Activated T-cell treated with anti-CD3 and anti-CD28 coated beads, Interleukin-2, amount 50 U/mL, for 72 hours (primary cell): ENCODE measurements at places on chromosomes 2 and 18.

DNA sequence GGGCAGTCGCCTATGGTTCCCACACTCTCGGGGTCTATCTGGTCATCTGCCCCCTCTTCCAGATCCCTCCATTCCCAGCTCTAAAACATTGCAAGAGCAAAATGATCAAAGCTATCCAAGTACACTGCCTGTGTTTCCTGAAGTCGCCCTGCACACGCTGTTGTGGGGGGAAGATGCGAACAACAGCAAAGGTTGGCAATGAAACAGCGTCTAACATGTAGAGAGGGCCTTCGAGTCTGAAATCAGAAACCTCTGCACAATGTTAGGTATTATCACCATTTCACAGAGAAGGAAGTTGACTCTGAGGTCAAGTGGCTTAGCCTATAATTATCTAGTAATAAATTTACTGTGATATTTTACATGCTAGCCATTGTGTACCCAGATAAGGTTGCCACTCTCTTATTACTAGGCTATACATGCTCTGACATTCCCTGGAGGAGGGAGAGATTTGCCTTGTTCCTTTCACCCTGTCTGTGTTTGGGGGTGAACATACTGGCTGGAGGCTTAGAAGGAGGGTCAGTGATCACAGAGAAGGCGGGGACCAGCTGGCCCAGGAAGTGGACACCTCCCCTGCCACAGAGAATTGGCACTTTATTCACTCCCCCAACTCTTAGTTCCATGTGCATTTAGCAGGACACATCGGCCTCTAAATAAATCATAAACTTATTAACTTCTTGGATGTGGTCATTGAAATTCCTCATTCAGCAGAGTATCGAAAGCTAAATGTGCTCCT lies 36.8 kb downstream of the KCTD1 start:
- no peak for DNase-seq

DNA sequence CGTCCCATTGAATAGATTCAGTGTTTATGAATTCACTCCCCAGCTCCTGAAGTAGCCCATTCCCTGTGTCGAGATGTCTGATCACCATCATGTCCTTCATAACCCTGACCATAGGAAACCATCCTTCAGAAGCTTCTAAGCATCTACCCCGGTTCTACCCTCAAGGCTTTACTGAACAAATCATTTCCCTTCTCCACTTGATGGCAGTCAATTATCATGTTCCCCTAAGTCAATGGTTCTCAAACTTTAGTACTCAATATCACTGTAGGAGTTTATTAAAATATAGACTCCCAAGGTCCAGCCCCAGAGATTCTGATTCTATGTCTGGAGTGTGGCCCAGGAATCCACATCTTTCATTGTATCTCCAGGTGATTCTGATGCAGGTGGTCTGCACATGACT lies 228.4 kb upstream of the SP5 start:
- no peak for DNase-seq

DNA sequence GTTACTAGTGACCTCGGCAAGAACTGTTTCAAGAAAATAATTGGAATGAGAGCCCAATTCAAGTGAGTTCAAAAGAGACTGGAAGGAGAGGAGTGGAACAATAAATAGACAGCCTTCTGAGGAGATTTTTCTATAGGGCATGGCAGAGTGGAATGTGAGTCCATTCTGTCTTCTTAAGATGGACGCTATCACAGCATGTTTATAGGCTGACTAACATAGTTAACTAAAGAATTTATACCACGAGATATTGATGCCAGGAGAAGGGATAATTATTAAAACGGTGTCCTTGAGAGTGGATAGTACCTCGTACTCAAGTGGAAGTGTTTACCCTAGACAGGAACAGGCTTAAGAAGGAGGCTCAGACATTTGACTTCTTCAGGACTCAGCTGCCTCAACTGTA lies 143.5 kb upstream of the RBBP8 start:
- DNase-seq = no peak

DNA sequence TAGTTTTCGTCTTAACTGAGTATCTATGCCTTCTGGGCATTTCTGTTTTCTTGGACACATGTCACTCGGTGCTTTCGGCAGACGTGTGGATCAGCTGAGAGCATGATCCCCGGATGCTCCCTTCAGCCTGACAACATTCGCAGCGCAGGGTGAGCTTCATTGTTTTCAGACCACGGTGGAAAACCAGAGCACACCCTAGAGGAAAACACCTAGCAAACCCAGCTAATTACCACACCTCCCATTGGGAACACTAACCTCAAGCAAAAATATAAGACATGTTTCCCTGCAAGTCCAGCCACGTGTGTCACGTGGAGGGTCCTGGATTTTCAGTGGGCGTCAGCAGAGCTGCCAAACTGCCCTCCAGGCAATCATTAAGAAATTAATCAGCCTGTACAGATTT lies 31.0 kb downstream of the ANKRD29 start:
- DNase-seq = no peak

- peak; percentile 54 for DNase-seq
Measured at GRCh38 chr2:134217924-134218323, 35.9 kb upstream of the MGAT5 start.

DNA sequence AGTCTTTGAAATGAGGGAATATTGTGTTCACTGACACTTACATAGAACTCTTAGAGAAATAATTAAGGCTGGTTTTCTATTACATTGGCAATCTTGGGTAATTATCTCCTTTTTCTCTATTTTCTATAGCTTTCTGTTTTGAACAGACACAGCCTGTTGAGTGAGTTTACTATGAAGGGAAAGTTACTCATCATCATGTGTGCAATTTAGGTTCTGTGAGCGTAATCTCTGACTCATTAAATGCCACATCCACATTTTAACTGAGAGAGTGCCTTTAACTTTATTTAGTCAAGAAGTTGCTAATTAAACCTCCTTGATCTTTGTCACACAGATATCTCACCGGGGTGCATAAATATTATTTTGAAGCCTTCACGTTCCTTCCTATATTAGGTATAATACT lies 174.0 kb upstream of the SLC8A1 start:
- DNase-seq = no peak

- no peak for DNase-seq
Measured at GRCh38 chr2:204654669-204655068, 109.4 kb downstream of the PARD3B start.

- DNase-seq = no peak
Measured at GRCh38 chr2:236632295-236633218, 62.9 kb downstream of the ACKR3 start.

- no peak for DNase-seq
Measured at GRCh38 chr2:47028846-47029560, 113.4 kb upstream of the MCFD2 start.

DNA sequence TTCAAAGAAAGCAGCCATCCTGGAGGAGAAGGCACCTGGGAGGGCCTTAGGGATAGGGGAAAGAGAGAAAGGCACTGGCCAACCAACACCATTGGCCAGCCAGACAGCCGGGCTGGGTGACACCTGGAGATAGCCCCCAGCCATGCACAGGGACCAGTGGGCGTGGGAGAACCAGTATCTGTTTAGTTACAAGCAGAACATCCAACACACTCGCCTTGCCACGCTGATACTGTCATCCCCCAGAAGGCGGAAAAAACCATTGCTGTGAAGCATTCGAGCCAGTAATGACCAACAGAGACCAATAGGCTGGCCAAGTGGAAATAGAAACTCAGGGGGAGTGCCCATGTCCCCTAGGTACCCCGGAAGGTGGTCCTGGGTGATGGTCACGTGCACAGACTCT lies 15.5 kb downstream of the ASPRV1 start:
- no peak for DNase-seq

- no peak for DNase-seq
Measured at GRCh38 chr2:12725233-12726187, 8.8 kb downstream of the TRIB2 start.

GRCh38 chr2:178229927-178230326 lies 35.6 kb downstream of the OSBPL6 start:
- DNase-seq = no peak

GRCh38 chr2:63675026-63675425 lies 86.3 kb downstream of the MDH1 start:
- DNase-seq = no peak

DNA sequence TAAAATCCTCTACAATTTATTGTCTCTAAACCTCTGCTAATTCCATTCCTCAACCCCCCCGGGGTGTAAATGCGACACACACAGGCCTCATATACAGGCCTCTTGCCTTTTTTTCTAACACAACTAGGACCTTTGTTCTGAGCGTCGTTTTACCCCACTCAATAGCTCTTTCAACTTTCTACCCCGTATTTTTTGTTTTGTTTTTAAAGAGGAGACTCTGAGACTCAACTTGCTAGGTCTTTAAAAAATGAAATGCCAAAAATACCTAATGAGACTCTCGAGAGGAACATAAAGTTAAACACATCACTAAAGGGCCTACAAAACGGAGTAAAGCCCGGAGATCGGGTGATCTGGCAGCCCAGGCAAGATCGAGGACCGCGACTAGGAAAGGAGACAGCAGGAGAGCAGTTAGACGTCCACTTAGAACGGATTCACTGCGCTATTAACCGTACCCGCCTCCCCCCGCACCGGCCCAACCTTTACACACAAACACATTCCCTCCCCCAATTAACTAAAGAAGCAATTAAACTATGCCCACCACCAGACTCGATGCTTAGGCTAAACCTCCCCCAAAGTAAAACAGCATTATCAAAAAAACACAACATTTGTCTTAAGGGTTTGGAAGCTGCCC lies 1.7 kb downstream of the TRIP12 start:
- DNase-seq = peak; percentile 21

DNA sequence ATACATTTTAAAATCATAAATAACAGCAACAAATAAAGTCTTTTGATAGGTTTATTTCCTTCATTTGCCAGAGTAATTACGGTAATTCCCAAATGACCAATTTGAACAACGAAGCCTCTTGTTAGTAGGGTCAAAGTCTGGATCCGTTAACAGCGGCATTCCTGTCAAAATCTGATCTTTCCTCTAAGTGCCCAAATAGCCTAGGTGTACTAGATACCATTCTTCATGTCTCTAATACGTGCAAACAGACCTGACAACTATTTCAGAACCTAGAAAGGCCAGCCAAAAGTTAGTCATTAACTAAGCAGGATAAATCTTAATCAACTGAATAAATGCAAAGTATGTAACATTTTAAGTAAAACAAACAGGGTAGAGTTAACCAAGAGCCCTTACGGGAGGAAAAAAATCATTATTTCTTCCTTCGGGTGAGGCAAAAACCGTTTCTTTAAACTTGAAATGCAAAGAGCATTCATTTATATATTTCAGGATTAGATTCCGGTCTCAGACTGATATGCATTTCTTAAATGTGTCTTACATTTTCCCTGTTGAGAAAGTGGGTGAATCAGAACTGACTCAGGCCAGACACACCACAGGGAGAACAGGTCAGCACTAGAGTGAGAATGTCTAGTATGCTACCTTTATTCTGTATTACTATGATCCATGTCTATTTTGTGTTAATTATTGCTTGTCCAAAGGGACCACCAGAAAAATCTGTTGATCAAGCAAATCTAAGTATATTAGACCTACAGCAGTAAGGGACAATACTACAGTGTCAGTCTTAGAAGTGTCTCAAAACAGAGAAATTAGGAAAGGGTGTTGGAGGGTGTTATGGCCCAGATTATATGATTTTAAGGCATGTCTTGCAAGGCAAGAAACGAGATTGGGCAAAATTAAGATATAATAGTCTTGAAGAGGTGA lies 141.5 kb upstream of the NDUFV2 start:
- DNase-seq = no peak

- peak; percentile 49 for DNase-seq
Measured at GRCh38 chr2:160388464-160389263, 104.9 kb downstream of the RBMS1 start.

- no peak for DNase-seq
Measured at GRCh38 chr18:29309366-29309765, 1132.4 kb upstream of the CDH2 start.

GRCh38 chr2:101330253-101330933 lies 21.9 kb upstream of the RNF149 start:
- peak; percentile 36 for DNase-seq

GRCh38 chr2:196066291-196067087 lies 2.1 kb downstream of the DNAH7 start:
- no peak for DNase-seq

GRCh38 chr2:80499095-80499494 lies 194.5 kb upstream of the LRRTM1 start:
- no peak for DNase-seq

DNA sequence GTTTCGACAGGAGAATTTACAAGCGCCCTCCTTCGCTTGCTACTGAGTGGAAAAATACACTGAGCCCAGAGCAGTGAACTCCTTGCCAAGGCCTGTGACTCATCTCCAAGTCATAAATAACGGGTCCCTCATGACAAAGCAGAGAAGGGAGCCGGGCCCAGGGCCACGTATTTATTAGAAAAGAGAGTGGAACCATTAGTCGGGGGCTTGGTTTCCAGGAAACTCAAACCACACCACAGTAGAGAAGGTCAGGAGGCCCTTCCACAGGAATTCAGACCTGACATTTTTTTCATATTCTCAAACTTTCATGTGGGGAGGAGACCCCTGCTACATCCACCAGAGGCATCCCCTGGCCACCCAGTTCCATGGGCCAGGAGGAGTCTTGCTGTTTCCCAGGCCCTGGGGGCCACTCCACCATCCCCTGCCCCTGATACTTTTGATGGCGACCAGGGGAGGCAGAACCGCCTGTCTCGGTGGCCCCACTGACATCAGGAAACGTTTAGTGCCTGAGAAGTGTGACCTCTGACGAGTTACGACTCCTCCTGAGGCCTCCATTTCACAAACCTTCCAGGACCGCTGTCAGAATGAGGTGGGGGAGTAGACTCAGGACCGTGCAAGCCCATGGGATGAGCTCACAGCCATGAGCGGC lies 289.7 kb downstream of the DYSF start:
- DNase-seq = no peak

DNA sequence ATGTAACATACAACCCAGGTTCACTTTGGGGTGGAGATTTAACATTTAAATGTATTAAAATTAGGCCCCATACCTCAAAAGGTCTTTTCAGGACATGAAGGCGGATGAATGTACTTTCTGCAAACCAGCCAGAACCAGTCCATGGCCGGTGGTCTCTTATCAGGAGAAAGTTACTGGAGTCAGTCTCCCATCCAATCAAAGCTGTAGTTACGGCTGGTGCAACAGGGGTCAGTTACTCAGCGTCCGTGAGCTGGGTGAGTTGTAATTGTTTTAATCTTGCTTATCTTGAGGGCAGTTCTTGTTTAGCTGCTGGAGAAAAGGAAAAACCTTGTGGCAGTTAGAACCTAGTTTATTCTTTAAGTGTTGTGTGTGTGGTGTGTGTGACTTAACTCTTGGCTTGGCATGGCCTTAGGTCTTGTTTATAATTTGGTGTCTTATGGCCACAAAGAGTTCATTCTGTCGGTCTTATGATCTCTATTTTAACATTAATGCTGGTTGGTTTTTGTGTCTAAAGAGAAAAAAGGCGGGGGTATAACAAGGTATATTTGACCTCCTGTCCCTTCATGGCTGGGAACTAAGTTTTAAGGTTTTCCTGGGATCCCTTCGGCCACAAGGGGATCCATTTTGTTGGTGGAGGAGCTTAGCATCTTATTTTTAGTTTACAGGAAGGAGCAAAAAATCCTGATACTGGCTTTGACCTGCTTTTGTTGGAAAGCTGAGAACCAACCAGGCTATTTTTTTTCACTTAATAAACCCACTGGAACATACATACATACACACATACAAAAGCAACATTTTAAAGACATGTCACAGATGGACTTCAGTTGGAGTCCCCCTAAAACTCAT lies 143.5 kb upstream of the NCK2 start:
- DNase-seq = no peak
